ENCODE measurements at places on chromosomes 11 and 22. TPM values are rescaled to one million over a fixed set of nuclear protein-coding genes. Genes with fewer than 3 reads are reported as not detected.

Gene ANKRD42
- total RNA-seq = 4.3 TPM

Gene GPHA2
- not detected for total RNA-seq

Gene OR51E2
- not detected for total RNA-seq

Gene PRR33
- not detected for total RNA-seq

Gene OR6Q1
- total RNA-seq = not detected

Gene CNTF
- 0.34 TPM for total RNA-seq

Gene SYT7
- total RNA-seq = 0.05 TPM
